ENCODE measurements at places on chromosomes 1 and 21.

- DNase-seq: no peak
Measured at GRCh38 chr21:36820176-36821031, 121.5 kb downstream of the SIM2 start.

DNA sequence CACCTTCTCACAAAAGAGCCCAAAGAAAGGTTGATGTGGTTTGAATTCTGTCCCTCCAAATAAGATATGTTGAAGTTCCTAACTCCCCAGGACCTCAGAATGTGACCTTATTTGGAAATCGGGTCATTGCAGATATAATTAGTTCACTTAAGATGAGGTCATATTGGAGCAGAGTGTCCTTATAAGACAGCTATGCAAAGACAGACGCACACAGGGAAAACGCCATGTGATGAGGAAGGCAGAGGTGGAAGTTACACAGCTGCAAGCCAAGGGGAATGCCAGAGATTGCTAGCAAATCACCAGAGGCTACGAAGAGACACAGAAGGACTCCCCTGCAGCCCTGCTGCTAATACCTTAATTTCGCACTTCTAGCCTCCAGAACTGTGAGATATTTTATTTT is 5.2 kb upstream of the ABCB10 start:
- no peak for DNase-seq

DNA sequence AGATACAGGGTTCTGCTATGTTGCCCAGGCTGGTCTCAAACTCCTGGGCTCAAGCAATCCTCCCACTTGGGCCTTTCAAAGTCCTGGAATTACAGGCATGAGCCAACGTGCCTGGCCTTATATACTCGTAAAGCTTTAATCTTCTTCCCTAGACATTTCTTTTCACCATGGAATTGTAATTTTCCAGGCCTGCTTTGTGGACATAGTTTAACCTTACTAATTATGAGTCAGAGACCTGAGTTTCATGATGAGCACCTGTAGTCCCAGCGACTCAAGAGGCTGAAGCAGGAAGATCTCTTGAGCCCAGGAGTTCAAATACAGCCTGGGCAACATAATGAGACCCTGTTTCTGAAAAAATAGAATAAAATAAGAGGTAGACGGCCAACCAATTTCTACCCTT is 12.3 kb downstream of the PATJ start:
- DNase-seq: no peak

DNA sequence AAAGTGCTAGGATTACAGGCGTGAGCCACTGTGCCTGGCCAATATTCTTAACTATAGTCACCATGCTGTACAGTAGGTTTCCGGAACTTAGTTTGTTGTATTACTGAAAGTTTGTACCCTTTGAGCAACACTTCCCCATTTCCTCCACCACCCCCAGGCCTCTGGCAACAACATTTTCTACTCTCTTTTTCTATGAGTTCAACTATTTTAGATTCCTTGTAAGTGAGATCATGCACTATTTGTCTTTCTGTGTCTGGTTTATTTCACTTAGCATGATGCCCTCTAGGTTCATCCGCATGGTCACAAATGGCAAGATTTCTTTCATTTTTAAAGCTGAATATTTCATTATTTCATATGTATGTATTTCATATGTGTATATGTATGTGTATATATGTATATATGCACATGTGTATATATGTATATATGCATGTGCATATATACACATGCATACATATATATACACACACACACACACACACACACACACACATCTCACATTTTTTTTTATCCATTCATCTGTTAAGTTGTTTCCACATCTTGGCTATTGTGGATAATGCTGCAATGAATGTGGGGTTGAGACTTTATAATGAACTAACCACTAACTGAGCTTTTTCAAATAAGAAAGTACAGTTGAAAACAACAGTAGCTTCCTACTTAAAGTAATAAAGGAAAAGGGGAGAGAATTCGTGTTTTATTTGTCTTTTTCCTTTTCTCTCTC is 256.8 kb upstream of the C1orf105 start:
- no peak for DNase-seq

DNA sequence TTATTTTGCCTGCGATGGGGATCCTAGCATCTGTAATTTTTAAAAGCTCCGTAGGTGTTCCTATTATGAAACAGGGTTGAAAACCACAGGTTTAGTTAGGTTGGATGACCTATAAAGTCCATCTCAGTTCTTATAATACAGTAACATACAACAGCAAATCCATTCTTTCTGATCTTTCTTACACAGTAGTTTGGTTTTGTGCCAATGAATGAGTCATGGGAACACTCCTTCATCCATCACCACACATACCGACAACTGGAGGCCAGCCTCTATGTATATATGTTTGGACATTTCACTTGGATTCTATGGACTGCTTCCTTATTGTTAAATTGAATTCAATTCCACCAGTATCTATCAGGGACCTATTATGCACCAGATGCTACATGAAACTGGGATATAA is 118.4 kb upstream of the L1TD1 start:
- DNase-seq: no peak

DNA sequence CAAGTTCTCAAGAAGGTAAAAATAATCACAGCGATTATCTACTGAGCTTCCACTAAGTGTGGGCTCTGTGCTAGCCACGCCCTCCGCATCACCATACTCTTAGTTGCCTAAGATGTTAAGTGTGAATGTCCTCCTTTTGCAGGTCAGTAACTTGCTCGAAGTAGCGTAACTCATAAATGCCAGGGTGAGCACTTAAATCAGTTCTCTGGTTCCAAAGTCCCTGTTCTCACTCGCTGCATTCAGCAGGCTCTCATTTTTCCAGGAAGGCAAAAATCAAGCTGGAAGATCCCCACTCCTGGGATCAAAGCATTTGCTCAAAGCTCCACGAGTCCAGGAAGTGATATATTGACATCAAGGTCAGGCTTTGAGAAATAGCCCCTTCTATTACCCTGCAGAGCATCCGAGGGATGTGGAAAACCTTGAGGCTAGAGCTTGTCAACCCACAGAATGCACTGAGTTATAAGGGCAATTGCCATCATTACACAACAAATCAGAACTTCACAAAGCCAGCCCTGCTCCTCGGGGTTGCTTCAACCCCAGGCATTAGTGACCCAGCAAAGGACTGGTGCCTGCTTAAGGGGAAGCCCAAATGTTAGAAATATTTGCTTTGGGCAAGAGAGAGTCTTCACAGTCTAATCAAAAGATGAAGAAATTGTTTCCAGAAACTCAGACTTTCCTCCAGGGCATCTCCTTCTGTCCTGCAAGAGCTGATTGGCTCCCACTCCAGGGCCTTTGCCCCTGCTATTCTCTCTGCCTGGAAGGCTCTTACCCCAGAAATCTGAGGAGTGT is 19.5 kb downstream of the SLC30A1 start:
- no peak for DNase-seq

DNA sequence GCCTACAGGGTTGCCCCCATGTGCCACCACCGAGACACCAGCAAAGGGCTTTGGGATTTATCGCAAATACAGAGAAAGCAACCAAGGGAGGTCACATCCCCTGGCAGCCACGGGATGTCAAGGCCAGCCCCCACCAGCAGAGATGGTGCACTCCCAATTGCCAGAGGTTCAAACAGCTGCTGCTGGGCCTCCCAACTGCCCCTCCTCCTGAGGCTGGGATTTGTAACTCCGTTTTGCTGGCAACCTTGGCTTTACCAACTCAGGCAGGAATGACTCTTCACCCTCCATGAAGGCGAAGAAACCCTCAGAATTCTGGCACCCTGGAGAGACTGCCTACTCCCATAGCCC is 11.6 kb downstream of the TMEM53 start:
- no peak for DNase-seq

- no peak for DNase-seq
Measured at GRCh38 chr1:77560741-77561140, 121.7 kb downstream of the ZZZ3 start.

DNA sequence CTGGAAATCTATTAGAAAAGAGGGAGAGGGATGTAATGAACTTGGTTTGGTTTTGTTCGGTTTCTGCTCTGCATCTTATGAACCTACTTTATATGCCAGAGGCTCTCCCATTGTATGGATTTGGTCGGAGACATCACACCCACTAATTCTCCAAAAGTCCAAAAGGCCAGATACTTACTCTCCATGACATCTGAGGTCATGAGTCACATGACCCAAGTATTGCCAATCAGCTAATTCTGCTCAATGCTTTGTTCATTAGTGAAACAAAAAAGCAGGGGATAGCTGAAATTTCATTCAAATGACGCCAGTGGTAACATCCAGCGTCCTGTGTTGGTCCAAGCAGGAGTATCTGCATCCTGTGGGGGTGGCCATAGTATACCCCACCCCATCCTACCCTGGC is 173.6 kb downstream of the TRIM33 start:
- DNase-seq: no peak

DNA sequence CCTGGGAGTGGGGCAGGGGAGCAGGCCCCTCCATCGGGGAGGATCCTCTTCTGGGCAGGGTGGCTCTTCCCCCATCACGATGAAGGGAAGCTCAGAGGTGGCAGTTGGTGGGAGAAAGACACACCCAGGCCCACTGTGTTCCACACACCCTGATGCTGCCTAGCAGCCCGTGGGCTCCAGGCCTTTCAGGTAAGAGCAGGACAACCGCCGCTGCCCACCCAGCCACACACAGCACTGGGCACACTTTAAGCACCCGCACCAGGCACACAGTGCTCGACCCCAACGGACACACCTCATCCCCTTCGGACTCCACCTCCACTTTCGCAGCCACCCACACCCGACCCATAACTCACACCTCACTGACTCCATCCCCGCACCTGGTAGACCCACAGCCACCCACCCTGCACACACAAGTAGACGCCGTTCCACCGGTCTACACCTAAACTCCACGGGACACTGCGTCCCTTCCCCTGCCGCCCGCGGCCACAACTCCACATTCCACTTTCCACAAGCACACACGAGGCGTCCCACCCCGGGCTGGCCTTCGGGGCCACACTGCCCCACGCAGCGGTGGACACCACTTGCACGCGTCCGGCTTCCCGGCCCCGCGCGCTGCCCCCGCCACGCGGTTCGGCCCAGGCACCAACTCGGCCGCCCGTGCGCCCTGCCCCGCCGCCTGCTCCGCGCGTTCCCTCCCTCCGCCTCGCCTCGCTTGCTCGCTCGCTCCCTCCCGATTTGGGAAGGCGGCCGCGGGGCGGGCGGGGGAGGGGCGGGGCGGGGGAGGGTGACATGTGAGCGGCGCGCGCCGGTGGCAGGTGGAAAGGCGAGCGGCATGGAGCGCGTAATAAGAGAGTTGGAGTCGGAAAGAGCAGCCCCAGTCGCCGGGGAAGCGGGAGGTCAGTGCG is at the start of gene KCNQ4:
KCNQ4 (plus strand) TSS at position 787 of the 905 bp plus-strand sequence. CDS start 307 bp downstream, outside the sequence.
- no peak for DNase-seq

DNA sequence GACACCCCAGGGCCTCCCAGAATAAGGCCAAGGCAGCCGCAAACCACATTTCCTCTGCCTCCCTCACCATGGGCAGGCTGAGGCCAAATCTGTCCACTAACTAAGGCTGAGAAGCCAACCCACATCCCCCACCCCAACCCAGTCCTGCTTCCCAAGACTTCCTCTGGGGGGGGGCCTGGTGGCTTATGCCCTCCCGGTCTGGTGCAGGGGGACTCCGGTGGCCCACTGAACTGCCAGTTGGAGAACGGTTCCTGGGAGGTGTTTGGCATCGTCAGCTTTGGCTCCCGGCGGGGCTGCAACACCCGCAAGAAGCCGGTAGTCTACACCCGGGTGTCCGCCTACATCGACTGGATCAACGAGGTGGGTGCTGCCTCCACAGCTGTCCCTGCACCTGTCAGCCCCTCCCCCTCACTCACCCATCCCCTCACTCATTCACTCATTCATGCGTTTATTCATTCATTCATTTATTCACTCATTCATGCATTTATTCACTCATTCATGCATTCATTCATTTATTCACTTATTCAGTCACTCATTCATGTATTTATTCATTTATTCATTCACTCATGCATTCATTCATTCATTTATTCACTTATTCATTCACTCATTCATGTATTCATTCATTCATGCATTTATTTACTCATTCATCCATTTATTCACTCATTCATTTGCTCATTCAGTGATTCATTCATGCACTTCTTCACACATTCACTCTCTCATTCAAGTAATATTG is 7.3 kb downstream of the CTRC start:
- no peak for DNase-seq

DNA sequence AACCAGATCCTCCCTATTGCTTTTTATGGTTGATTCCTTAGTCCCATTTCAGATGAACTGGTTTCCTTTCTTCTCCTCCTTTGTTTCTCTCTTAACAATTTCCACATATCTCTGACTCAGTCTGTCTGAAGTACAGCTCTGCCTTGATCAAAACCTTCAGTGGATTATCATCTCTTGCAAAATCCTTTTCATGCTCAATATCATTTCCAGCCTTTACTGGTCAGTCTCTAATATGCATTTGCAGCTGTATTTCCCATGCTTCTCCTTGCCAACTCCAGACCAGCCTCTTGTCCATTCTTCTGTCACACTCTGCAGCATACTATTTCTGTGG is 72.2 kb downstream of the SNX7 start:
- no peak for DNase-seq

DNA sequence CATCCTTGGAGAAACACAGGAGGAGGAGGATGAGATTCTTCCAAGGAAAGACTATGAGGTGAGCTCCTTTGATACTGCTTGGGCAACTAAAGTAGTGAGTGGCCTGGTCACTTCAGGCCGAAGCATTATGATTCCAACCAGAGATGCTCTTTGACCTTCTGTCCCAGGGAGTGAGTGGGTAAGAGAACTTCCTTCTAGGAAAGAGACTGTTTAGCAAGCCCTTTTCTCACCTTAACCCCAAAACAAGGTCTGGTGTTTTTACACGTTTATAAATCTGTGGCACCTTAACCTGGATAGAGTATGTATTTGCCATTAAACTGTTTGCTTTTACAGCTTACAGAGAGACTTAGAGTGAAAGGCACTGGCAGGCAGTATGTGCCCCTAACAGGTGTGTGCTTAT is 1.1 kb downstream of the CLCN6 start:
- peak; percentile 2 for DNase-seq

DNA sequence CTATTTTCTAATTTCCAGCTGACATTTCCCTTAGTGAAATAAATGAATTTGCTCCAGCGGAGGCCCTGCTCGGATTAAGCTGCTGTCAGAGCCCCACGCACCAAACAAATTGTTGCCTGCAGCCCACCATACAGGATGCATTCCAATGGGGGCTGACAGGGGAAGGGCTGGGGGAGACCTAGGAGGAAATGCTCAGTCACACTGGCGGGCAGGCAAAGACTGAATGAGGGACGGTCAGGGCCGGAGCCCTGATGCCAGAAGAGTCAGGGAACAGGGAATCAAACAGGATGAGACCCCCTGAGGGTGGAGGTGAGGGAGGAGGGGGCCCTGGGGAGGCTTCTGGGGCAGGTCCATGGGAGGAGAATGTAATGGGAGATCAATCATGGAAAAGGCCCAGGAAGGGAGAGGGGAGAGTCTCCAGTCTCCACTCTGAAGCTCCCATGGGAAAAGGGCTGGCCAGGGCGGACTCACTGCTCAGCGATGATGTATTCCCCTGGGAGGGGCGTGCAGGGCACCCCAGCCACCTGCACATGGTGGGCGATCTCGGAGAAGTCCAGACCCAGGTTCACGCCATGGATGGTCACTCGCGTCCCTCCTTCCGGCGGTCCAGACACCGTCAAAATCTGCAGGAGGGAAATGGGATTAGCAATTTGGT is 149.4 kb upstream of the CD34 start:
- DNase-seq: no peak

Measured in CD4-positive, alpha-beta T cell treated with Interleukin-17A for 1 hour (primary cell).